Calu3 (cell line): ENCODE measurements at places on chromosomes 2 and 18.

DNA sequence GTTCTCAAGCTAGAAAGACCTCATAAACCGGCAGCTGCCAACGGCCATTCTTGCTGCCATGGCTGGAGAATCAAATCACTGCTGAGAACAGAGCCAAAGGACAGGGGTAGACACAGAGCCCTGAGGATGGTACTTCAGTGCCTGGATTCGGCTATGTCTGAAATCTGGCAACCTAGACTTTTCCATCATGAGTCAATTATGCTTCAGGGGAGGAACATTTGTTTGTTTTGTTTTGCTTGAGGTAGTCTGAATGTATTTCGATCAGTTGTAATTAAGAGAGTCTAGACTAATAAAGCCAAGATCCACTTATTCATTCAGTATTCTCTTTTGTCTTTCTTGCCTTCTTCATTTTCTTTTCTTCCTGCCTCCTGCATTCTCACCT lies 122.8 kb upstream of the SH3BP4 start:
- H3K27ac ChIP-seq, result no peak overlapping the region
- no peak for DNase-seq
- H3K27me3 ChIP-seq, result no peaks in the 10 kb centered on the region
- peaks cover 31% of the 10 kb centered on the region for H3K4me1 ChIP-seq
- H3K36me3 ChIP-seq, result no peaks in the 10 kb centered on the region
- H3K4me3 ChIP-seq, result no peak overlapping the region

DNA sequence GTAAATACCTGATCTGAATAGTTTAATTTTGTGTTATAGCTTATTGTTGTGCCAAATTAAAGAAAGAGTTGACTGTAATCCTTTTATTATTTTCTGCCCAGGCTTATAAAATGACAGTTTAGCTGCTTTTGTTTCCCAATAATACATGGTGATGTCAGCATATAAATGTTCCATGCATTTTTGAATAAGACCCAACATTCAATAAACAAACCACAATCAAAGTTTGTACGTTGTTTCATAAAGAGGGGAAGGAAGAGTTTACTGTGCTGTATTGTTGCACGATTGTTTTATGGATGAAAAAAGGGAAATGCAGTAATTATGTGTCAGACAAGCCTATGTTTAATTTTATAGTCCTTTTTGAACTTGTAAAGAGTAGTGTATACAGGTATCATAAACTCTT lies 177.2 kb upstream of the SCN7A start:
- no peaks in the 10 kb centered on the region for H3K36me3 ChIP-seq
- H3K27me3 ChIP-seq, result no peaks in the 10 kb centered on the region
- H3K4me3 ChIP-seq, result no peak overlapping the region
- no peak for DNase-seq
- no peaks in the 10 kb centered on the region for H3K4me1 ChIP-seq

- H3K4me3 ChIP-seq, result no peak overlapping the region
- H3K36me3 ChIP-seq, result no peaks in the 10 kb centered on the region
- no peak for DNase-seq
- H3K4me1 ChIP-seq, result no peaks in the 10 kb centered on the region
- H3K27me3 ChIP-seq, result no peaks in the 10 kb centered on the region
These were observed 61.6 kb upstream of the NCOA1 start for GRCh38 chr2:24429197-24430074.

DNA sequence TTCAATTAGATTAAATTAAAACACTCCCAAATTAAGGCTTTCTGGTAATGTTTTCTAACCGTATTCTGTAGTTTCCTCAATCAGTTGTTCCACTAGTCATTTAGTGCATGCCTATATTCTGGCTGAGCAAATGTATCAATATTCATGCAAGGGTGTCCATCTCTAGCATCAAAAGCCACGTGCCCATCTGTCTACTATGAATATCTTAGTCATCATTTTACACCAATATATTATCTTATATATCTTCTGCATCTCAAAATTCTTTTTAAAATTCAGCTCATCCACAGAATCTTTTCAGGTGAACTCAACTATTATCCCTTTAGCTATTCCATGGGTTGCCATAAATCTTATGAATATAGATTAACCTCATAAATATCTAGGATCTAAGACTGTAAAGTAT lies 488.2 kb downstream of the PARD3B start:
- no peaks in the 10 kb centered on the region for H3K36me3 ChIP-seq
- no peaks in the 10 kb centered on the region for H3K27me3 ChIP-seq
- no peak for DNase-seq
- peaks cover 7% of the 10 kb centered on the region for H3K4me1 ChIP-seq
- H3K4me3 ChIP-seq, result no peak overlapping the region

DNA sequence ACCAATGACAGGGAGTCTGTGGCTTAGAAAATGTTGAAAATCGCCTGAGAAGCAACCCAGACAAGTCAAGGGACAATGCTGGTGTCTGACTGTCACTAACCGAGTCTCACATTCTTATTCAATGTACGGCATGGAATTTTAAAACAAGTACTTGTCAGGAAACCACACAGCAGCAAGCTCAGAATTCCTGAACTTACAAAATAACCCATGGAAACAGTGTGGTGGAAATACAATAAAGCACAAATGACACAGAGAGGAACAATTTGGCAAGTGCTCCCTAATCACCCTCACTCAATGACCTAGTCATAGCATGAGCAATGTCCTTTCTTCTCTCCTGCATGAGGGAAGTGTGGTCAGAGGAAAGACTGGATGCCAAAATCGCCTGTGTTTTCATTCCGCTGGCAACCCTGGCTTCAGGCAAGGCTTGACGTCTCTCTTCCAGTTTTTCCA lies 154.0 kb downstream of the SATB2 start:
- H3K27ac ChIP-seq, result no peak overlapping the region
- no peak for DNase-seq
- no peaks in the 10 kb centered on the region for H3K36me3 ChIP-seq
- no peaks in the 10 kb centered on the region for H3K27me3 ChIP-seq

DNA sequence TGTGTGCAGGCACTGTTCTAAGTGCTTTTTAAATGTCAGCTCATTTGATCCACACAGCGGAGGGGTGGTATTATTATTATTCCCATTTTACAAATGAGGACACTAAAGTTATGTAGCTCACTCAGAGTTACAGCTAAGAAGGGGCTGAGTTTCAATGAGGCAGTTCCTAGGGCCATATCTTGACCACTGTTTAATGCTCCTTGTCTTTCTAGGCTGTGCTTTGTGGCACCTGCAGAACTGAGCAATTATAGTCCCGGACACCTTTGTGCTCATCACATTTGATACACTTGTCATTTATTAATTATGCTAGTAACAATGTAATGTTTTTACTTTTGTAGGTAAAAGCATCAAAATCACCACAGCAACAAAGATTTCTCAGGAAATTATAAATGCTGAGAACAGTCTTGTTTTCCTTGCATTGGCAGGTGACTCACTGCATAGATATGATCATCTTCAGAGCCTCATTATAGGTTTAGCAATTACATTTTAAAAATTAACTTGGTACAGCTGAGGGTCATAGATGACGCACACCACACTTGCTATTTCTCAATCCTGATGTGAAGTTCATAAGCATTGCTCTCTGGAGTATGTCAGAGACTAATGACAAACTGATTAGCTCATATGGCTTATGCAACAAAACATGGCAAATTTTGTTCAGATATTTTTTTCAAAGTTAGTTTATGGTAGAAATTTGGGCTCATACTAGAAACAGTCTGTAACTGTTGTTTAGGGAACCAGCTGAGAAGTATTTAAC lies 366.8 kb downstream of the TGIF1 start:
- H3K27ac ChIP-seq, result peak overlapping the region; percentile 81
- no peaks in the 10 kb centered on the region for H3K27me3 ChIP-seq
- DNase-seq, result peak; percentile 28
- H3K4me1 ChIP-seq, result peaks cover 50% of the 10 kb centered on the region
- no peak overlapping the region for H3K4me3 ChIP-seq

- no peaks in the 10 kb centered on the region for H3K27me3 ChIP-seq
- no peak overlapping the region for H3K4me3 ChIP-seq
- H3K4me1 ChIP-seq, result peaks cover 59% of the 10 kb centered on the region
These were observed 166.5 kb upstream of the NCK2 start for GRCh38 chr2:105578166-105578565.

- no peak overlapping the region for H3K4me3 ChIP-seq
- H3K27me3 ChIP-seq, result no peaks in the 10 kb centered on the region
- peaks cover 44% of the 10 kb centered on the region for H3K4me1 ChIP-seq
- H3K27ac ChIP-seq, result peak overlapping the region; percentile 64
- peaks cover 8% of the 10 kb centered on the region for H3K36me3 ChIP-seq
These were observed 9.4 kb downstream of the ITGAV start for GRCh38 chr2:186599186-186599778.

- H3K27ac ChIP-seq, result no peak overlapping the region
- DNase-seq, result no peak
- no peaks in the 10 kb centered on the region for H3K27me3 ChIP-seq
- peaks cover 42% of the 10 kb centered on the region for H3K4me1 ChIP-seq
- peaks cover 6% of the 10 kb centered on the region for H3K36me3 ChIP-seq
These were observed 7.6 kb upstream of the MGAT5 start for GRCh38 chr2:134246154-134246874.

GRCh38 chr2:17544256-17544655 lies 3.8 kb downstream of the VSNL1 start:
- no peak for DNase-seq
- H3K4me3 ChIP-seq, result no peak overlapping the region

- no peaks in the 10 kb centered on the region for H3K4me1 ChIP-seq
- DNase-seq, result no peak
- H3K27ac ChIP-seq, result no peak overlapping the region
These were observed 564.9 kb upstream of the FSHR start for GRCh38 chr2:49719241-49719640.

- no peaks in the 10 kb centered on the region for H3K36me3 ChIP-seq
- DNase-seq, result no peak
- H3K27me3 ChIP-seq, result no peaks in the 10 kb centered on the region
- H3K27ac ChIP-seq, result no peak overlapping the region
- no peaks in the 10 kb centered on the region for H3K4me1 ChIP-seq
These were observed 243.1 kb upstream of the SLC39A10 start for GRCh38 chr2:195413944-195414343.

GRCh38 chr2:230453006-230453405 lies 37.0 kb downstream of the SP100 start:
- no peaks in the 10 kb centered on the region for H3K27me3 ChIP-seq
- no peak for DNase-seq
- peaks cover 9% of the 10 kb centered on the region for H3K36me3 ChIP-seq
- no peak overlapping the region for H3K4me3 ChIP-seq

DNA sequence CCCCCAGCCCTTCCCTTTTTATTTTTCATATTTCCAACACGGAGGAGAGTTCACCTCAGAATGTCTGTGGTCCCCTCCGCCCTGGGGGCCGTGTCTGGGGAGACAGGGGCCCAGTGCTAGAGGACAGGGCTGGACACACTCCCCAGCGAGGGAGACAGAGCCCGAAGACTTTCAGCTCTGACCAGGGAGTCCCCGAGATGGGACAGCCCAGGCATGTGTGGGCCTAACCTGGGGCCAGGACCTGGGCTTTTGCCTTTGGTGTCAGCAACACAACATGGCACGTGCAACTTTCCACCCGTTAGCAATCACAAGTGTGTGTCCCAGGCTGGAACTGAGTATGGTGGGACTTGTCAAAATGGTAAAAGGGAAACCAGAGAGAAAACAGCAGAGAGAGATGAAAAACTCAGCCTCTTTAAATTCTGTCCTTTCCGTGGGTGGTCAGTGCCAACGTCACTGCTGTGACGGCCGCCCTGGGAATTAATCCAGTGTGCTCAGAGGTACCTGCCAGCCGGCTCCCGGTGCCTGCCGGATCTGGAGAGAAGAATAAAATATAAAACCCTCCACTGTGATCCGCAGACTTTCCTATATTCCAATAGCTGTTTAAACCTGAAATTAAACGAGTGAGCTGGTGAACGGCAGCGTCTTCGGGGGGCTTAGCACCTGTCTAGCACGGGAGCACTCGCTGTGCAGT lies 245.8 kb downstream of the EIPR1 start:
- H3K27ac ChIP-seq, result no peak overlapping the region
- H3K27me3 ChIP-seq, result no peaks in the 10 kb centered on the region

GRCh38 chr2:159880729-159881128 lies 82.7 kb upstream of the CD302 start:
- no peak overlapping the region for H3K27ac ChIP-seq
- no peaks in the 10 kb centered on the region for H3K4me1 ChIP-seq
- peaks cover 16% of the 10 kb centered on the region for H3K36me3 ChIP-seq
- no peaks in the 10 kb centered on the region for H3K27me3 ChIP-seq

DNA sequence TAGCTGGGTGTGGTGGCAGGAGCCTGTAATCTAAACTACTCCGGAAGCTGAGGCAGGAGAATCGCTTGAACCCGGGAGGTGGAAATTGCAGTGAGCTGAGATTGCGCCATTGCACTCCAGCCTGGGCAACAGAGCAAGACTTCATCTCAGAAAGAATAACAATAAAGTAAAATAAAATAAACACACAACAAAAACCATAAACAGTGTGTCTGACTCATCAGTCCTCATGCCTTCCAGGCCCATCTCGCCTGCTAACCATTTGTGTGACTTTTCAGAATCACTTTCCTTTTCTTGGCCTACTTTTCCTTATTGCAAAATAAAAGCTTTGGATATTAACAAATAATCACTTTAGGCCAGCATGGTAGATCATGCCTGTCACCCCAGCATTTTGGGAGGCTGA lies 42.0 kb upstream of the ASXL2 start:
- H3K4me3 ChIP-seq, result no peak overlapping the region
- H3K27ac ChIP-seq, result no peak overlapping the region
- H3K4me1 ChIP-seq, result no peaks in the 10 kb centered on the region
- no peaks in the 10 kb centered on the region for H3K27me3 ChIP-seq

- H3K27me3 ChIP-seq, result no peaks in the 10 kb centered on the region
- peak; percentile 34 for DNase-seq
- H3K27ac ChIP-seq, result peak overlapping the region; percentile 93
These were observed 2.3 kb downstream of the ZNF513 start for GRCh38 chr2:27378096-27378808.

DNA sequence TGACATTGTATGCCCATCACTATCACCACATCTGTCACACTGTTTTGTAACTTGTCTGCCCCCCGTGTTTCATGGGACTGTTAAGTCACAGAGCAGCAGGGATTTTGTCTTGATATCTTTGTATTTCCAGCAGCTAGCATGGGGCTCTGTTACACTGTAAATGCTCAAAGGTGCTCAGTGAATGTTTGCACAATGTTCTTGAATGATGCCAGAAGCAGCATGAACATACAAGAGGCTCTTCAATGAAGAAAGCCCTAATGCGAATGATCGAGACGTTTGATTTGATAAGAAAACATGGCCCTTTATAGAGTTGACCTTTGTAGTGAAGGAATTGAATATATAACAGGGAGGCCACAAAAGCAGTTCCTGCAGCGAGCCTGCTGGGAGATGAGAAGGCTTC lies 120.9 kb upstream of the TTC39C start:
- no peak for DNase-seq
- H3K4me1 ChIP-seq, result no peaks in the 10 kb centered on the region
- no peaks in the 10 kb centered on the region for H3K27me3 ChIP-seq
- H3K27ac ChIP-seq, result no peak overlapping the region
- peaks cover 50% of the 10 kb centered on the region for H3K36me3 ChIP-seq
- H3K4me3 ChIP-seq, result no peak overlapping the region

GRCh38 chr2:23618794-23619530 lies 234.0 kb downstream of the KLHL29 start:
- H3K27ac ChIP-seq, result no peak overlapping the region
- H3K4me3 ChIP-seq, result no peak overlapping the region
- H3K4me1 ChIP-seq, result no peaks in the 10 kb centered on the region
- no peaks in the 10 kb centered on the region for H3K36me3 ChIP-seq
- no peaks in the 10 kb centered on the region for H3K27me3 ChIP-seq
